ENCODE measurements at places on chromosomes 3 and 15.

GRCh38 chr3:123158899-123159390 lies 42.8 kb upstream of the SEC22A start:
- no peak for DNase-seq

DNA sequence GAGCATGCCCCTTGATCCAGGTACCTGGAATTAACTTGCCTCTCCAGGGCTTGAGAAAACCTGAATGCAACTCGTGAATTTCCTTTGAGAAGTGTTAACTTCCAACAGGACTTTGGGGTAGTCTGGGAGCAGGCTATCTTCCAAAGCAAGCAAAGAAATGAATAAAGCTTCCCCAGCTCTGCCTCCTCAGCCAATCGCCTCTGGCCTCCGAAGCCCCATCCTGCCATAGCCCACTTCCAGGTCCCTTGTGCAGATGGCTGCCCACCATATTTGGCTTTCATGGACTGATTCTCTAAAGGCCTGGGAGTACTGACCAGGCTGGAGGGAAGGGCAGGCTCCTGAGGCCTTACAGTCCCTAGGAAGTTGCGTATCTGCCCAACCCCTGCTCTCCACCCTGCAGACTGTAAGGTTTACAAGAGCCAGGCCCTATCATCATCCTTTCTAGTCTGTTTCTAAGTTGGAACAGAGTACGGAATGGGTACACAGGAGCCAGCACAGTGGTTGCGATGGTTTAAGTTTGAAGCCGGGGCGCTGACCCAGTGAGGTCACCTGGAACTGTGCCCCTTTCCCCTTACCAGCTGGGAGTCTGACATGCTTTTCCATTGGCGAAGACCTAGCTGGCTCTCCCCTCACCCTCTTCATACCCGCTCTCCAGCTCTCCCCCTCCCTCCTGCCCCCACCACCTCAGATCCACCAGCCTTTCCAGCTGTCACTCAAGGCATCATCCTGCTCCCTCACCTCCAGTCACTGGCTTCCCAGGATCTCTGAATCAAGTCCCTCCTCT lies 1.1 kb upstream of the PML start:
- no peak for DNase-seq

DNA sequence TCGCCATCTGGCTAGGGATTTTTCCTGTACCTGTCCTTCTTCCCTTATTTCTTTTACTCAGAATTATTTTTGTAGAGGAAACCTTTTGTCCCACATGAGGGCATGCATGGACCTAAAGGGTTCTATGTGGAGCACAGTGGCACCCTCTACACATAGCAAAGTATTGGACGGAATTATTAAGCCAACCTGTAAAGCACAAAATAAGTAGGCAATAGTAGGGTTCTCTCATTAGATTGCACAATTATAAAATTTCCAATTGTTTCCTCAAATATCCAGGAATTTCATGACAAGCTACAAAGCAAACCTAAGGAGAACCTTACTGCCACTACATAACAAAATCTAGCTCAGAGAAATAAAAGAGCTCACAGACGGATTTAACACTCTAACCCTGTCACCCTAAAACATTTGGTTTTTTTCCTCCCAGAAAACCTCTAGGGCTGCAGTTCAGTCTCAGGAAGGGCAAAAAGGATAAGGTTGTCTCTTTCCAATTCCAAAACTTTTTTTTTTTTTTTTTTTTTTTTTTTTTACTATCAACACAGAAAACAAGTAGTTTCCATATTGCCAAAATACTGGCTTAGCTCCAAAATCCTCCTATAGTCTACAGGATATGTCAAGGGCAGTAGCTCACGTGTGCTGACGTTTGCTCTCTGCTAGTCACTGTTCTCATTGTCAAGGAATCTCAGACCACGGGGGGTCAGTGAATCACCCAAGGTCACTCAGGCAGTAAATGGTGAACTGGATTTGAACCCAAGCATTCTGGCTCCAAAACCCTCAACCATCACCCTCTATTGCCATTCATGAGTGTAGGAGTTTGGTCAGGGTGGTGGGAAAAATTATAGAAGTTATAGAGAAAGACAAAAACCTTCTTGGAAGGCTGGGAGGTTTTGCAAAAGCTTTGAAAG lies 52.3 kb downstream of the NCEH1 start:
- DNase-seq, result no peak

GRCh38 chr3:38139191-38139590 lies 730 bp downstream of the MYD88 start:
- no peak for DNase-seq

Measured in stimulated activated CD8-positive, alpha-beta memory T cell treated with anti-CD3 and anti-CD28 coated beads, Interleukin-12 subunit alpha, Interleukin-12 subunit beta, amount 100 ng/mL, for 4 hours (primary cell).